Activated naive CD4-positive, alpha-beta T cell (primary cell): ENCODE measurements at places on chromosomes 7 and 10.

DNA sequence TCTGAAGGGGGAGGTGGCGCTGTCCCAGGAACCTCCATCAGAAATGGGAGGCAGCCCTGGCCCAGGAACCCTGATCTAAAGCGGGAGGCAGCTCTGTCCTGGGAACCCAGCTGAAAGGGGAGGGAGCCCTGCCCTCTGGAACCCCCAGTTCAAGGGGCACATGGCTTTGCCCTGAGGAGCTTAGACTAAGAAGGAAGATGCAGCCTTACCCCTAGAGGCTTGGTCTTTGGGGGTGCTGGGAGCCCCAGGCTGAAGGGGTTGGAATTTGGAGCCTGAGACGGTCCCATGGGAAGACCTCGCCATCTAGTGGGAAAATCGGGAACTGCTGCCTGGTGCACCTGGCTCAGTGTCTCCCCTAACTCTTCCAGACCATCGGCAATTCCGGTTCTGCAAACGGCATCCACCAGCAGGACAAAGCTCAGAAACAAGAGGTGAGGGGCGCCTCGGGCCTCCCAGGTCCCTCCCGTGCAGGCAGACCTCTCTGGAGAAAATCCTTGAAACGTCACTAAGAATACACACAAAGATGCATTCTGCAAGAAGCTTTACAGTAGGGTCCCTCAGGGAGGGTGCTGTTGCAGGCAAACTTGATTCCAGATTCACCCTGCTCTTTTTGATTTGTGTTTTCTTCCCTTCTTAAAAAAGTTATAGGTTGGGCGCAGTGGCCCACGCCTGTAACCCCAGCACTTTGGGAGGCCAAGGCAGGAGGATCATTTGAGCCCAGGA is 52.4 kb upstream of the GTF2IRD1 start:
- DNase-seq: peak; percentile 67

DNA sequence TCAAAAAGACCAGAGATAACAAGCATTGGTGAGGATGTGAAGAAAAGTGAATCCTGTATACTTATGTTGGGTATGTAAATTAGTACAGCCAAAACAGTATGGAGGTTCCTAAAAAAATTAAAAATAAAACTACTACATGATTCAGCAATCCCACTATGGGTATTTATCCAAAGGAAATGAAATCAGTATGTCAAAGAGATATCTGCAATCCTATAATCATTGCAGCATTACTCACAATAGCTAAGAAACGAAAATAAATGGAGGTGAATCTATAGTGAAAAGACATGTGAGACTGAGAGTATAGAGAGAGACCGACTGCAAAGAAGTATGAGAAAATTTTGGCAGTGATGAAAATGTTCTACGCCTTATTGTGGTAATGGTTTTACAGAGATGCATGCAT is 139.2 kb upstream of the TMEM168 start:
- DNase-seq: no peak

DNA sequence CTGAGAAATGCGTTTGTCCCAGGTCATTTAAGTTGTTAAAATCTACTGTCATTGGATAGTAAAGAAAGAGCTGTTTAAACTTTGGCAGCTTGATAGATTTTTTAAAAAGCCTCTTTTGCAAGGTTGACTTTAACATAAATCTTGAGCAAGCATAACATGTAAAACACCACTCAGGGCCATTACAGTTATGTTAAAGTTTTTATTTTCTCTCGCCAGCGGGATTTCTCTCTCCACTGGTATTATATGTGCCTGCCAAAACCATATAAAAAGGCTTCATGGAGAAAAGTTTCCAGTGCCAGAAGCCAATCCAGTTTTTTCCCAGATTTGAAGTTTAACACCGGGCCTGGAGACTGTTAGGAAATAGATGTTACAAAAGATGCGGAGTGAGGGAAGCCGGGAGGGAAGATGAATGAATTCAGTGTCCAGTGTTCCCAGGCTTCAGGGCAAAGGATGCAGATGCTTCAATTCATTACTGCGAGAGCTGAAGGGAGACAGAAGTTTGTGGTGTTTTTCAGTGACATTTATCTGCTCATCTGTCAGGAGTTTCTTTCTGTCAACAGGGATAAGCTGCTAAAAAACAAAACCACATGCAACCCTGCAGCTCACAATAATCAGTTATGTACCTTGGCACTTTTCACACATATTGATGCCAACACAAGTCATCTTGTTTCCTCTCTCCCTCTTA is 155.5 kb downstream of the SPAG6 start:
- DNase-seq: no peak

- DNase-seq: no peak
Observed at GRCh38 chr10:117152668-117153067, 14.6 kb upstream of the VAX1 start.

GRCh38 chr10:106557053-106557452 is 607.5 kb downstream of the SORCS1 start:
- no peak for DNase-seq

GRCh38 chr7:157633465-157634185 is 296.8 kb downstream of the DNAJB6 start:
- no peak for DNase-seq

GRCh38 chr7:24884401-24884800 is 95.6 kb downstream of the OSBPL3 start:
- no peak for DNase-seq

DNA sequence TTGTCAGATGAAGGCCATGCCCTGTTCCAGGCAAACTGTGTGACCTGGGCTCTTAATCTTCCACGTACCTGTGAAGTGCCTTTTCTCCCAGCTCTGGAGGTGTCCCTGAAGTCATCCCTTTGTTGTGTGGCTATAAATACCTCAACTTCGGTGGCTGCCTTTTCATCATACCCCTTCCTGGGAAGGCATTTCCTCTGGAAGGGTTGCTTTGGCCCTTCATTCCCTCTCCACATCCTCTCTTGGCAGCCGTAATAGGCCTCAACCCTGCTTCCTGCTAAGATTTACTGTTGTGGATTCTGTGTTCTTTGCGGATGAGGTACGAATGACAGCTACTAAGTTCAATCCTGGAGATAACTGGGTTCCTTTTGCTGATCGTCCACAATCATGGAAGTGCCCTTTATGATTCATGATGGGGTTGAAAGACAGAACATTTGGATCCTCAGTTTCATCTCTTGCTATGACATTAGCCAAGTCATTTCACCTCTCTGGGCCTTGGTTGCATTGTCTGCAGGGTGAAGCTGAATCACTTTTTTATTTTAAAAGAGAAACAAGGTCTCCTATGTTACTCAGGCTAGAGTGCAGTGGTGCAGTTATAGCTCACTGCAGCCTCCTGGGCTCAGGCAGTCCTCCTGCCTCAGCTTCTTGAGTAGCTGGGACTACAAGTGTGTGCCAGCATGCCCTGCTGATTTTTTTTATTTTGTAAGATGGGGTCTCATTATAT is 23.6 kb downstream of the FKBP6 start:
- DNase-seq: no peak

DNA sequence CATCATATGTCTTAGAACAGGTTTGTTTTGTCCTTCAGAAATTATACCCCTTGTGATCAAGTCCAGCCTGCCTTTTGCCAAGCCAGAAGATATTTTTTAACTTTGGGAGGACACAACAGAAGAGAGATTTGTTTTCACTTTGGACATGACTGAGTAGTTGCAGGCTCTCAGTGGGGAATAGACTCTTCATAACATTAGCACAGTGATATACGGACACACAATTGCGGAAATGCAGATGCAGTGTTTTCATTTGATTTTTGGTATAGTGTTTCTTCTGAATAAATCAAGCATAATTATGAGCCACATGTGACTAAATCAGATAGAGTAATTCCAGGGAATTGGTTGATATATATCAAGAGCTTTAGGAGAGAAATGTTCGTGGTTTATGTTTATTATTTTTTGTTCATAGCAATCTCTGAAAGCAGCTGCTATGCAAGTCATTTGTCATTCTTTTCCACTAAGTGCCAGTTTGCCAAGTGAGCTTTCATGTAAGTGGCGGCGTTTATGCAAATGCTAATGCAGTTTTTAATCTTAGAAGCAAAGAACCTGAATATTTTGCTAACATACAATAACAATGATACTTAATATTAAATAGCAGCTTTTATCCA is 69.6 kb upstream of the HDAC9 start:
- DNase-seq: no peak

DNA sequence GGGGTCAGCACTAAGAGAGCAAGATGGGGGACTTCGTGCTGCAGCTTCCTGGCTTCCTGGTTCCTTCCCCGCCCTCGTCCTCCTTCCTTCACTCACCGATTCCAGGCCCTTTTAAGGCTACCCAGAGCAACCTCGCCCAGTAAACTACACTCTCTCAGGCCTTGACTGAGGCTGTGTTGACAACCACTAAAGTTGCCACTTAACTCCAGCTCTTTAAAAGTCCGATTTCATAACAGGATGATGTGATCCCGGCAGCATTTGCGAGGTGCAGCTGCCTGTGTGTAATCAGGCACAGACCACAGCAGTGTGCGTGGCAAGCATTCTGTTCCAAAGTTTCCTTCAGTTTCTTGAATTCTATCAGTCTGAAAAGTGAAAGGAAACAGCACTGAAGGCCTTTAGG is 110.6 kb downstream of the RAB11FIP2 start:
- DNase-seq: no peak

GRCh38 chr7:101015626-101016025 is 4.3 kb upstream of the MUC17 start:
- no peak for DNase-seq

- no peak for DNase-seq
Observed at GRCh38 chr10:27153845-27154193, 365 bp downstream of the YME1L1 start.

- DNase-seq: no peak
Observed at GRCh38 chr7:70143075-70144044, 545.1 kb downstream of the AUTS2 start.

DNA sequence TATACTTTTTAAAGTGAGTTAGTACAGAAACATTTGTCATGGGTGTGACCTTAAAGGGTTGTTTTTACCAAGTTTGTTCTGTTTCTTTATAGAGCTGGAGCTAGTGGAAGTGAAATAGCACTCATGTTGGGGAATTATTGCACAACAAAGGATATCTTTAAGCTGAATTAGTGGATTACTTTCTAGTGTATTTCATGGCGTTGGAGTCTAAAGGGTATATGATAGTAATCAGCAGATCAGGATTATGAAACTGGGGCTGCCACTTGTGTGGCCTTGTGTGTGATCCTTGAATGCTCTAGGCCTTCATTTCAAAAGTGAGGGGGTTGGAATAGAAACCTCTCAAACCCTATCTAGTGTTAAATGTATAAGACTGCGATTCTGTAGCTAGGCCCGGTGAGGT is 123.6 kb downstream of the LYZL1 start:
- no peak for DNase-seq

GRCh38 chr7:159010937-159011721 is 133.5 kb downstream of the VIPR2 start:
- no peak for DNase-seq

DNA sequence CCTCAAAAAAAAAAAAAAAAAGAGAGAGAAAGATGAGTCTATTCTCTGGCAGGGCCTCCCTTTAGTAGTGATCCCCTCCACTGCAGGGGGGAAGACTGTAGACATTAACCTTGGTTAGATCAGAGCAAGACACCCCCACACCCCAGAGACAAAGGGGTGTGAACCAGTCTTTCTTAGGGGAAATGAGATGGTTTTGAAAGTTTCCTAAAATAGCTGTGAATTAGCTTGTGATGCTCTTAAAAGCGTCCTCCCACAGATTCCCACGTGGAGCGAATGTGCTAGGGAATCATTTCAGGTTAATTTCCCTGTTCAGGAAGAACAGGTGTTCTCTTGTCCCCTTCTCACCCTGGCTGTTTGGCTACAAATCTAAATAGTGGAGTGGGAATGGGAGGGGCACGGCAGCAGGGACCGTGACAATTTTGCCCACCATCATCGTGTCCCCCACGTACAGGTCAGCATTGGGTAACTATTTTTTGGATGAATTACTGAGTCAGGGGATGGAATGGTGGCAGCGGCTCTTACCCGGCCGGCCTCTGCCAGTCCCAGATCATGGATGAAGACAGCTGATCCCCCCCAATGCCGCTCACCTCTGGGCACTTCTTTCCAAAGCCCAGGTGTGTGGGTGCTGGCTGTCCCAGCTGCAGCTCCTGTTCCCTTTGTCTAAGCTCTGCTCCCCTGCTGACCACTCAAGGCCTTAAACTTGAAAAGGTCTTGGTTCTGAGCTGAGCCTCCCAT is 152.9 kb downstream of the CCDC3 start:
- DNase-seq: no peak

DNA sequence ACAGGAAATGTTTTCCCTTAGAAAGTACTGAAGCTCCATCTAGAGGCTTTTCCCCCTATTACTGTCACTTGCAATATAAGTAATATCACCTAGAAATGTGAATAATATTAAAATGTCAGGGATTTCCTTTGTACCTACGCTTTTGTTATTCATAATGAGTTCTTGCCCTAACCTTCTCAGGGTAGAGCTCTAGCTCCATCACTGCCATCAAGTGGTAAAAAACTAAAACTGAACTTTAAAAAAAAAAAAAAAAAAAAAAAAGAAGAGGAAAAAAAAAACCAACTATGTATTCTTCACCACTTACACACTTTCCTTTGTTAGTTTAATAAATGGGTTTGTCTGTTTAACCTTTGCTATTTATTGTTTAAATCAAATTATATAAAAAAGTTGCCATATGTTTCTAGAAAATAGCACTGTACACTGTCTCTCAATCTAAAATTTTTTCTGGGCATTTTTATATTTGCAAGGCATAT is 49.9 kb downstream of the DNAJC1 start:
- DNase-seq: no peak

GRCh38 chr7:142338633-142339501 is 81.0 kb upstream of the PRSS58 start:
- no peak for DNase-seq

DNA sequence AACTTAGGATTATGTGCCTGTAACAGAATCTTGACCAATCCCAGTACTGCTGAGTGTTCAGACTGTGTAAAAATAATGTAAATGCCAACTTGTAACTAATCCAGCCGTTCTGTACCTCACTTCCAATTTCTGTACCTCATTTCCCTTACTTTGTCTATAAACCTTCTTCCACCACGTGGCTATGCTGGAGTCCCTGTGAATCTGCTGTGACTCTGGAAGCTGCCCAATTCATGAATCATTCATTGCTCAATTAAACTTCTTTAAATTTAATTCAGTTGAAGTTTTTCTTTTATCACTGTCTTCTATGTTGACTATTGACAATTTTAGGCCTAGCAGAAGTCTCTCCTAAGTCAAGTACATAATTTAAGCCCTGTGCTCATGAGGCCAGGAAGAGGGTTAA is 215.3 kb upstream of the RHOBTB1 start:
- DNase-seq: no peak

- no peak for DNase-seq
Observed at GRCh38 chr10:75772153-75772887, 340.9 kb downstream of the LRMDA start.

- DNase-seq: no peak
Observed at GRCh38 chr10:85413570-85413969, 953.0 kb downstream of the GRID1 start.
